ENCODE measurements at places on chromosomes 5 and 9. TPM values are rescaled to one million over a fixed set of nuclear protein-coding genes. Genes with fewer than 3 reads are reported as not detected.

GRCh38 chr5:79800979-79801827 lies 111.6 kb downstream of the CMYA5 start:
- no peak overlapping the region for H3K27ac ChIP-seq
- H3K4me1 ChIP-seq = no peaks in the 10 kb centered on the region
- DNase-seq = no peak
- no peak overlapping the region for H3K4me3 ChIP-seq
- H3K27me3 ChIP-seq = no peaks in the 10 kb centered on the region

Gene KCNMB1
- not detected for total RNA-seq

- H3K27me3 ChIP-seq = no peaks in the 10 kb centered on the region
- H3K4me3 ChIP-seq = no peak overlapping the region
- no peaks in the 10 kb centered on the region for H3K4me1 ChIP-seq
- peak; percentile 36 for DNase-seq
- H3K36me3 ChIP-seq = peaks cover 11% of the 10 kb centered on the region
- no peak overlapping the region for H3K27ac ChIP-seq
These were observed 16.2 kb downstream of the ATPSCKMT start for GRCh38 chr5:10233505-10233904.

DNA sequence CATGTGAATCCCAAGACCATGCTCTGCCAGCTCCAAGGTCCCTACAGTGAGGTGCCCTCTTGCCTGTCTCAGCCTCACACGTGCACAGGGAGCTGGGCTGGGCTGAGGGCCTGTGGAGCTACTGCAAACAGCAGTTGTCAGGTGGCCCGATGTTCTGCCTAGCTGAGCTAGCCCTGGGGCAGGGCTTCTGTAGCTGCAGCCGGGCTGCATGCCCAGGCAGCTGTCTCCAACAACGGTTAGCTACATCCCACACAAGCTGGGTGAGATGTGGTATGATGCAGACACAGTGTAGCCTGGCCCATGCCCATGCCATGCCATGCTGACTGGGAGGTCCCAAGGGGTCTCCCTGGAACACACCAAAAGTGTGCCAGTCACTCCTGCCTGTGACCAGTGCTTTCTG lies 62.0 kb downstream of the MACROH2A1 start:
- H3K4me3 ChIP-seq = no peak overlapping the region
- no peaks in the 10 kb centered on the region for H3K27me3 ChIP-seq
- no peak for DNase-seq
- no peak overlapping the region for H3K27ac ChIP-seq
- H3K4me1 ChIP-seq = peaks cover 5% of the 10 kb centered on the region

- no peaks in the 10 kb centered on the region for H3K4me1 ChIP-seq
- H3K4me3 ChIP-seq = no peak overlapping the region
- no peaks in the 10 kb centered on the region for H3K36me3 ChIP-seq
These were observed 190.2 kb upstream of the SNX2 start for GRCh38 chr5:122584411-122585300.

DNA sequence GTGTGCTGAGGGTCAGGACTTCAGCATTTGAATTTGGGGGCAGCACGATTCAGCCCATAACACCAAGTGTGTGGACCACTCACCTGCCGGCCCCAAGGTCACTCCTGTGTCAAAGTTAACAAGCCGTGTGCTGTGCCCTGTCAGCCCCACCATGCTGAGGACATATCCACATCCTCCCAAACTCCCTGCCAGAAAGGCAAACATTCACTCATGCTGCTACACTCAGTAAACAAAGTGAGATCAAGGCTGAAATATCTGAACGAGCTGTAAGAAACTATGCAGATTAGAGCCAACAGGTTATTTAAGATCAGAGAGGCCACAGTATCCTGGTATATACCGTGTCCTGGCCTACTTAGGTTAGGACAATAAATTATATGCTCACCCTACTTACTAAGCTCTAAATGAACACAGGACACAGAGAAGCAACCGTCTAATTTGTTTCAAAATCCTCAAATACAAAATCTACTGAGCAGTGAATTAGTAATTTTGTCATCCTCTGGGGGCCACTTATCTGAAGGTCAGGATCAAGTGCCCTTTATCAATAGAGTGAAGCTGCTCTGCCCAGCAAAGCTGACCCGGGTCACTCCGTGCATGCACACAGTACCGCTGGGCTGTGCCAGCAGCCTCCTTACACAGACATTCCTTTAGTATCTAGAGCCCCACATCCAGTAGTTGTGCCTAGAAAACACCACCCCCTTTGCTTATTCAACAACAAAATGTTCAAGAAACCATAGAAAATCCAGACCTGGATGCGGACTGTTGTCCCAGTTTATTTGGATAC lies 28.2 kb downstream of the RETREG1 start:
- H3K4me1 ChIP-seq = peaks cover 38% of the 10 kb centered on the region
- H3K27ac ChIP-seq = peak overlapping the region; percentile 30
- H3K27me3 ChIP-seq = no peaks in the 10 kb centered on the region
- H3K36me3 ChIP-seq = no peaks in the 10 kb centered on the region
- DNase-seq = no peak

DNA sequence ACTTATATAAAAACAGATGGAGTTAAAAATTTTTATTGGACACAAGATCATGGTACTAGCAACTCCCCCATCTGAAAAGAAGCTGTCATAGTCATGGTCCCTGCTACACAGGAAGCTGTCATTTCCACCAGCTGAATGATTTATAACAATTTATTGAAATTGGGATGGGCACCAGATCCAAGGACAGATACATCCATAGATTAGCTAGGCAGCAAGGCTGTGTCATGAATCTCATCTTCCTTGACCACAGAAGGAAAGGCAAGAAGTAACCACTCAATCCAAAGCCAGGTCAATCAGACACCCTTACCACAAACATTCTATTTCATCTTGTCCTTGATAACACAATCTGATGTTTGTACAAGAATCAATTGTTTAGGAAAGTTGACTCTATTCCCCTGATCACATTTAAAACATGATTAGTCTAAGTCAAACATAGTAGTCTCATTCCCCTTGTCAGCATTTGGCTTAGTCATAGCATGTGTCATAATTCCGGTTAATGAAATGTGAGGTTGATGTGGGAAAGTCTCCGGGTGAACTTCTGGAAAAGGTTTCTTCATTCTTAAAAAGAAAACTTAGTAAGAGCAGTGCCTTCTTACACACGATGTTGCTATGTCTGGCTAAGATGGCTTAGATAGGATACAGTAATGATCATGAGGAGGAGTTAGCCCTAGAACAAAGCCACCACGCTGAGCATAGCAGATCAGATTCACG lies 462.6 kb upstream of the PAPPA start:
- peak overlapping the region; percentile 16 for H3K27ac ChIP-seq
- H3K4me3 ChIP-seq = no peak overlapping the region

DNA sequence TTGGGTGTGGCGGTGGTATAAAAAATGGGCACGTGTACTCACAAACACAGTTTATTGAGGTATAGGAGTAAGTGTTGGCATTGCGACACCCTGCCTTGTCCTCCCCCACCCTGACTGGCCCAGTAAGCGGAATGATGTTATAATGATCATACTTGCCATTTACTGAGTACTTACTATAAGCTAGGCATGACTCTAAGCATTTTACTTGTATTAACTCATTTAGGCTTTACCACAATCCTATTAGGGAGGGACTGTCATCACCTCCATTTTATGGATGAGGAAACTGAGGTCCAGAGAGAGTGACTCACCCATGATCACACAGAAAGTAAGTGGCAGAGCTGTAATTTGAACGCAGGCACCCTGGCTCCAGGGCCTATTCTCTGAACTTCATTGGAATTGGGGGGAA lies 2.3 kb downstream of the SMIM3 start:
- no peak for DNase-seq
- H3K36me3 ChIP-seq = peaks cover 5% of the 10 kb centered on the region
- no peak overlapping the region for H3K27ac ChIP-seq
- H3K4me1 ChIP-seq = peaks cover 26% of the 10 kb centered on the region
- H3K4me3 ChIP-seq = no peak overlapping the region

- H3K36me3 ChIP-seq = no peaks in the 10 kb centered on the region
- no peak overlapping the region for H3K27ac ChIP-seq
- H3K4me3 ChIP-seq = no peak overlapping the region
- no peak for DNase-seq
- H3K27me3 ChIP-seq = peaks cover 13% of the 10 kb centered on the region
- H3K4me1 ChIP-seq = no peaks in the 10 kb centered on the region
These were observed 60.1 kb upstream of the AFAP1L1 start for GRCh38 chr5:149211566-149211965.

GRCh38 chr9:93094658-93095204 lies 1.3 kb upstream of the CARD19 start:
- peak overlapping the region; percentile 93 for H3K27ac ChIP-seq
- H3K27me3 ChIP-seq = no peaks in the 10 kb centered on the region
- H3K4me3 ChIP-seq = peak overlapping the region; percentile 68
- no peak for DNase-seq
- no peaks in the 10 kb centered on the region for H3K36me3 ChIP-seq
- peaks cover 29% of the 10 kb centered on the region for H3K4me1 ChIP-seq
